ENCODE measurements at places on chromosomes 4 and X.

DNA sequence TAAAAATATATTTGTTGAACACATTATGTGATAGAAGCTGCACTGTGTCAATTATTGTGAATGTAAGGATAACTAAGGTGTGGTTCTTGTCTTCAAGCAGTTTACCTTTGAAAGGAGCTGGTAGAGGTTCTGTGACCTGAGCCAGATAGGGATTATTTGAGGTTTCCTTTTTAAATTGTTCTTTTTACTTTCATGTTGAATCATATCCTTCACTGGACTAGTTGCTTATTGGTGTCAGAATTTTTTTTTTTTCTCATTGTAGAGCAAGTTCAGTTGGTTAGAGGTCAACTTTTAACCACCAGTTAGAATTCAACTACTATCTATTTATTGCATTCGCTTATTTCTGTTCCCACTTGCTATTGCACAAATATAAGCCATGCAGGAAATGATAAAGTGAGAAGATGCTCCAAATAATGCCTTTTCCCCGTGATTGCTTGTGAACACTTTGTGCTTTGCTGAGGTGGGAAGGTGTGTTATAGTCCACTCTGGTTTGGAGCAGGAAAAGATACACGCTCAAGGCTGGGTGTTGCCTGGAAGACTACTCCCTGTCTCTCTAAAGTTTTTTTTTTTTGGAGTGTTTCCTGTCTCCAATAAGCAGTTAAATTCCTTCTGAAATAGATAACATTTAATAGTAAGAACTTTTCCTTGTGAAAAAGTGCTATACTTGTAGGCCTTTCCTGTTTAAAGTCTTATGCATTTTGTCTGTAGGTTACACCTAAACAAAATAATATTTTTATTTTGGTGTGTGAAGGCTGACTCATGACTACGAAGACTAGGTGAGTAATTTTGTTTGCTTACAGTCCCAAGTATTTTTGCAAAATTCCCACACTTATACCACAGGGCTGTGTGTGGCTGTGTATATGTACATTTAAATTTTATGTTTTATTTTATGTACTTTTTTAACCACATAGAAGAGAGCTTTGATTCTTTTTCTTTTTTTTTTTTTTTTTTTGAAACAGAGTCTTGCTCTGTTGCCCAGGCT is 83.8 kb upstream of the LCORL start:
- DNase-seq: no peak

DNA sequence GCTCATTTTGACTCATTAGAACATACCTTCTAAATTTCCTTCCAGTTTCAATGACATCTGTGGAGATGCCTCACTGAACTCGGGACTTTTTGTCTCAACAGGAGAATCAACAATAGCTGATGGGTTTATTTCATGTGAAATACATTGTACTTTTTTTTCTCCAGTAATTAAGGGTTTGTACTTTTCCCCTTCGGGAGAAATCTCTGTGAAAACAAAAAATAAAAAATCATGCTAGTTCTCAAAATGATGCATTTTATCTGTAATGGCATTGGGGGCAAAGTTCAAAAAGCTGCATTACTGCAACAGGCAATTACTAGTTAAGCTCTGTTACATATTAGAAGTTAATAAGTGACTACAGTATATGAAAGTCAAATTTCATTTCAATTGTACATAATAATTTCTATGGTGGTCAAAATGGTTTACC is 167.3 kb upstream of the SH3RF1 start:
- DNase-seq: no peak

- DNase-seq: no peak
These were observed 10.0 kb upstream of the PPA2 start for GRCh38 chr4:105483840-105484239.

GRCh38 chr4:48710446-48711209 is 69.5 kb downstream of the FRYL start:
- DNase-seq: no peak

- DNase-seq: no peak
These were observed 64.1 kb upstream of the GPM6A start for GRCh38 chr4:175875993-175876771.

DNA sequence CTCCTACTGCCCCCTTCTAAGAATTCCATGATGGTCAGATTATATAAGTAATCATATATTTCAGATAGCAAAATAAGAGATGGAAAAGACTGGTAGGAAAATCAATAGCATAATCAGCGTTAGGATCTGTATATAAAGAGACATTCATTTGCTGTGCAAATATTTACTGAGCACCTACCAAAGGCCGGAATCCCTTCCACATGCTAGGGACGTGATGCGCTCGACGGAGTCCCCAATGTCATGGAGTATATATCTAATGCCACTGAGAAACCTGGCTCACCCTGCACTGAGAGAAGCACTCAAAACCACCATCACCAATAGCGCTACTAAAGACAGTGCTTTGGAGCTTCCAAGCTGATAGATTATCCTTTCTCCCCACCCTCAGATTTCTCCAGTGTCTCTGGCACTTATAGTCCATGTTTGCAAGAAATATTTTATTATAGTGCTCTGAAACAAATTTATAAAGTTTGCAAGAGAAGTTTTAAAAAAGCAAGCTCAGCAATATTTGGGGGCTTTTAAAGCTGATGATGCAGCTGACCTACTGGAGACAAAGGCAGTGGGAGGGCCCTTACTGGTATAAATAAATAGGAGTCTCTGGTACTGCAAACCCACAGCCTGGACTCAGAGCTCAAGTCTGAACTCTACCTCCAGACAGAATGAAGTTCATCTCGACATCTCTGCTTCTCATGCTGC is at the start of gene CXCL13:
Gene CXCL13, plus strand, starts transcription at position 611 of the 693 bp plus-strand sequence. Its CDS starts 46 bp downstream, at position 657.
- DNase-seq: no peak

- DNase-seq: no peak
These were observed 123.5 kb downstream of the PTPN13 start for GRCh38 chr4:86717651-86718050.

GRCh38 chr4:88014386-88014905 is 7.0 kb downstream of the PKD2 start:
- no peak for DNase-seq

DNA sequence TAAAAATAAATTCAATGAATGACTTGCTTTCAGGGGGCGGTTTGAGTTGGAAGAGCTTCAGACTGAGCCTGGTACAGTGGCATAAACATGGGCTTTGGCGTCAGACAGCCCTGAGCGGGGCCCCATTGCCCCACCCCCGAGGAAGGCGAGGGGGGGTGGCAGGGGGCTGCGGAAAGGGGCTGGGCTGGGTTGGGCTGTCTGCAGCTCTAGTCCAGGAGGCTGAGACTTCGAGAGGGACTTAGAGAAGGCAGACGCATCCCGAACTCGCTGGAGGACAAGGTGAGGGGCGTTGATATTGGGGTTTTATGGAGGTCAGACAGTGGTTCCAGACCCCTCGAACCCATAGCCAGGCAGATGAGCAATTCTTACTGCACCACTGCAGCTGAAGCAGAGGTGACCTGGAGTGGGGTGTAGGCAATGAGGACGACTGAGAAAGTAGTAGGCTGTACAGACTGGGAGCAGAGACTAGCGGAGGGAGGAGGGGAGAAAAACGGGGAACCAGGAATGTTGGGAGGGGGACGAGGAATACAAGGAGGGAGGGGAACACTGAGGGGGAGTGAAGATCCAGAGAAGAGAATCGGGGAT is at the start of gene MAGED2:
Gene MAGED2, plus strand, starts transcription at position 222 of the 585 bp plus-strand sequence. CDS start 1,587 bp downstream, outside the sequence.
- peak; percentile 13 for DNase-seq

- no peak for DNase-seq
These were observed 8.5 kb upstream of the HGFAC start for GRCh38 chr4:3433138-3433869.

- DNase-seq: no peak
These were observed 31.5 kb upstream of the DIPK2B start for GRCh38 chrX:45232139-45232538.

DNA sequence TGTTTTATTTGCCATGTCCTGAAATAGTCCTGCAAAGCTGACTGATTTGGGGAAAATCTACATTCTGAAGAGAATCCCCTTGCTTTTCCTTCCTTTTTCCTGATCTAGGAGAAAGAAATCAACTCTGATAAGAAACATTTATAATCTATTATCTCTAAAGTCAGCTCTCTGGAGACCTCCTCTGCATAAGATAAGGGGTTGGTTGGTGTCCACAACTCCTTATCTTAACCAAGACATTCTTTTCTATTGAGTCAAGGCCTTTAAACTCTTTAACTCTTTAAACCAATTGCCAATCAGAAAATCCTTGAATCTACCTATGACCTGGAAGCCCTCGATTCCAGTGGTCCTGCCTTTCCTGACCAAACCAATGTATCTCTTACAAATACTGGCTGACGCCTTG is 373.6 kb upstream of the RASGEF1B start:
- no peak for DNase-seq

DNA sequence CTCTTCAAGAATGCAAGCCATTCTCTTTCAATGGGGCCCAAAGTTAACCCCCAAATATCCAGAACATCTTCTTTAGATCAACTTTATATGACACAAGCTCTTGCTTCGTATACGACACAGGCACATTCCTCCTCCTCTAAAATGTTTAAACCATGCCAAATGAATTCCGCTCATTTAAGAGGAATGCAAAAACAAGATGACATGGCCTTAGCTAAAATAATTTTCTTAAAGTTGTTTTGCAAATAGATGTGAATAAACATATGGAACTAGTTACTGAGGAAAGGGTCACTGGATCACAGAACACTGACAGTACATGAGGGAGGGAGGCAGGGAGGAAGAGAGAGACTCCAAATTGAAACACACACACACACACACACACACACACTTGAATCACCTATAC is 97.4 kb downstream of the RASL11B start:
- DNase-seq: no peak

DNA sequence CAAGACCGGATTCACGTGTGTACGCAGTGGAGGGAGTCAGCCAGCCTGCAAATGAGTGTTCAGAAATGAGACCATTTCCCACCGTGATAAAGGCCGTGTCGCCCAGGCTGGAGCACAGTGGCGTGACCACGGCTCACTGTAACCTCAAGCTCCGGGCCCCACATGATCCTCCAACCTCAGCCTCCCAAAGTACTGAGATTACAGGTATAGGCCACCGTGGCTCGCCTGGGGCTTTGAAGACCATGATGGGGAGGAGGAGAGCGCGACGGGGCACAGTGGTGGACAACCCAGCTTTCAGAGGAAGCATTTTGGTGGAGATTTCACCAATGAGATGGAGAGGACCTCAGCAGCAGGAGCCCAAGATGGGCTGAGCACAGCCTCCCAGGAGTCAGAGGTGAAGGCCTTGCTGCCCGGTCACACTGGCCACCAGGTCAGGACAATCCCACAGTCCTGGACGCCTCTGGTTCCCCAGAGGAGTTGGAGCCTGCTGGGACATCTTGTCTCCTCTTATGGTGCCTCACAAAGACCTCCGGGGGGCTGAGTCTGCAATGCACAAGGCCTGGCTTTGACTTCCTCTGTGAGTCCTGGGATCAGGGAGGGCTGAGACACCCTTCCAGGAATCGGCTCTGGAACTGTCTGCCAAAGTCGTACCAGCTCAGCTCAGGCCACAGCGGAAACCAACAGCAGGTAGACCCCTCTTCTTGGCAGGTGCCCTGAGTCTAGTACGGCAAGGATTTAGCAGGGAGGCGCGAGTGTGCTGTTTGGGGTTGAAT is 22.4 kb upstream of the MXD4 start:
- no peak for DNase-seq

- DNase-seq: no peak
These were observed 30.9 kb downstream of the SPCS3 start for GRCh38 chr4:176350671-176351070.

GRCh38 chr4:2809610-2810180 is 16.8 kb downstream of the SH3BP2 start:
- no peak for DNase-seq

- DNase-seq: peak; percentile 25
These were observed 215.3 kb upstream of the CTSO start for GRCh38 chr4:156169011-156169410.

GRCh38 chr4:147361726-147362125 is 119.2 kb upstream of the EDNRA start:
- DNase-seq: no peak

DNA sequence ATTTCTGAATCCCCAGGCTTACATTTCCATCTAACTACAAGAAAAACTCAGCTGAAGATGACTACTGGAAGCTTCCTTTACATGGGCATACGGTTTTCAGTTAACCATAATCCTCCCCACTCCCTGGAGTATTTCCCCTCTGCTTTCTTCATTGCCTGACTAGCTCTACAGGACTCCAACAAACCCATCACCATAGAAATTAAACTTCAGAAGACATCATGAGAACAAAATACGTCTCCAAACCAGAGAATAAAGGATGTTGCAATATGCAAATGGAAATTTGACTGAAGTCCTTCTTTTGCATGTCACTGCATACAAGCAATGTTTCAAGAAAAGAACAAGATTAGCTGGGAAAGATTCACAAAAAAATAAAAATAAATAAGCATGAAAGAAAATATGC is 170.2 kb upstream of the PCDH18 start:
- no peak for DNase-seq

GRCh38 chrX:94288972-94289371 is 615.0 kb downstream of the FAM133A start:
- no peak for DNase-seq

DNA sequence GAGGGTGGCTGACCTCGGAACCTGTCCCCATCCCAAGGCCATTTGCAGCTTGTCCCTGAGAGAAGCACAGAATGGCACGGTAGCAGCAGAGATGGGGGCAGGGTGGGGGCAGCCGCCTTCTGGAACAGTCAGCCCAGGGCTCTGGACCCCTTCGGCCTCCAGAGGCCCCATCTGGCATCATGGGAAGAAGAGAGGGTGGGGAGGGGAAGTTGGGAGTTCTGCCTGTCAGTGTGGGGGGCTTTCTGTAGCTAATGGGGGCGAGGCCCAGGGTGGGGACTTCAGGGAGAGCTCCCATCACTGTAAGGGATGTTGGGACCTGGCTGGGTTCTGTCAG is 62.9 kb upstream of the ADRA2C start:
- DNase-seq: no peak

- no peak for DNase-seq
These were observed 7.4 kb downstream of the DDX60L start for GRCh38 chr4:168472920-168473319.

- peak; percentile 12 for DNase-seq
These were observed 227.2 kb upstream of the BMP3 start for GRCh38 chr4:80803337-80803736.

GRCh38 chrX:45322382-45322781 is 121.7 kb upstream of the DIPK2B start:
- DNase-seq: peak; percentile 26

DNA sequence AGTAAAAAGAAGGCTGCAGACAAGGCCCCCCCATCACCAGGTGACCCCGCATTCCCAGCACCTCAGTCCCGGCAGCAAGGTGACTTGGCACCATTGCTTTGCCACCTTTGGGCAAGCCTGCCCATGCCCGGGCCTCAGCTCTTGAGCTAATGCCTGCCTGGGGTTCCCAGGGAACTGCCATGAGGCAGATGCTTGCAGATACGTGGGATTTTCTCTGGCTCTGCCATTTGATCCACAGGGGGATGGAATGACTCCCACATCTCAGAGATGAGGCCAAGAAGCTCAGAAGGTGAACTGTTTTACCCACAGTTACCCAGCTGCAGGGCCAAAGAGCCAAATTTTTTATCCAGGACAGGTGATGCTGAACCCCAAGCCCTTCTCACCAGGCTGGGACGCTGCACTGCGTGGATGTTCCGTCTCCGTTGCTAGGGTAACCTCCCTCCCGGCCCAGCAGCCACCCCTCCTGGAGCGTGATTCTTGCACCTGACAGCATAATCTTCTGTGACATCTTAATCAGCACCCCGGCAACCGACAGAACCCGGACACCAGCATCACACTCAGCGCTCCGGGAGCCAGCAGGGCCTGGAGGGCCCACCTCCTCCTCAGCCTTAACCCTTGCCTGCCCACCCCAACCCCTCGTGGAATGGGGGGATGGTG is 15.7 kb upstream of the MSX1 start:
- no peak for DNase-seq
